ENCODE measurements at places on chromosomes 11 and 22. TPM values are rescaled to one million over a fixed set of nuclear protein-coding genes. Genes with fewer than 3 reads are reported as not detected.

DNA sequence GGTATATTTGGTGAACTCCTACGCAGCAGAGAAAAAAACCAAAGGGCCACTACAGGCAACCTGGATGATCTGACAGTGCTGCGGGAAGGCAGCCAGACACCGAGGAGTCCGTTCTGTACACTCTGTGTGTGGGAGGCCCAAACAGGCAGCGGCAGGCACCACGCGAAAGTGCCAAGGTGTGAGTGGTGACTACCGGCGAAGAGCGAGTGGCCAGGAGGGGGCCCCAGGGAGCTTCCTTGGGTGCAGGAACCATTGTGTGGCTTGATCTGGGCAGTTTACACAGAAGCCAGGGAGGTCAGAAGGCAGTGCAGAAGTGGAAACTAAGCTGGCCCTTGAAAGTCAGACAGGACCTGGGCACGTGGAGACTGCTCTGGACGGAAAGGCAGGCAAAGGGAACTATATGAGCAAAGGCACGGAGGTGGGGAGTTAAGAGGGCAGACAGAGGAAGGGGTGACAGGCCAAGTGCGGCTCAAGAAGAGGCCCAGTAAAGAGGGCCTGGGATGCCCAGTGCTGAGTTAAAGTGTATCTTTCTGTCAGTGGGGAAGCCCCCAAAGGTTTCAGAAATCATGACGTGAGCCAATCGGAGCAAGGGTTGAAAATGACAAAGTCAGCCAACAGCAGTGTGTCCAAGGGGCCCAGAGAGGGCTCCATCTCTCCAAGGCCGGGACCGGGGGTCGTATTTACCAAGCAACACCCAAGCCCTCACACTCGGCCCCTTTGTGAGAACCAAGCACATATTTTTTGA lies 10.6 kb downstream of the TMEM184B start:
- no peak overlapping the region for H3K4me3 ChIP-seq
- peak overlapping the region; percentile 58 for H3K27ac ChIP-seq
- no peaks in the 10 kb centered on the region for H3K27me3 ChIP-seq

GRCh38 chr11:72702577-72703241 lies 28.5 kb upstream of the PDE2A start:
- no peak overlapping the region for H3K4me3 ChIP-seq
- peaks cover 27% of the 10 kb centered on the region for H3K4me1 ChIP-seq
- DNase-seq = no peak

The RASL10A gene
- not detected for polyA plus RNA-seq

The TRIM48 gene
- not detected for polyA plus RNA-seq

- H3K27me3 ChIP-seq = peaks cover 22% of the 10 kb centered on the region
- H3K4me3 ChIP-seq = no peak overlapping the region
- no peak overlapping the region for H3K27ac ChIP-seq
Measured at GRCh38 chr11:134843020-134843419, 431.0 kb upstream of the B3GAT1 start.

All from naive B cell (primary cell).